T-helper 22 cell (primary cell): ENCODE measurements at places on chromosomes 11 and 22.

GRCh38 chr11:93543292-93543977, at the start of gene SMCO4:
TSS of gene SMCO4 (minus strand) at chr11:93543391. CDS start at chr11:93479189, 64,202 bp downstream.
- peak; percentile 51 for DNase-seq

- DNase-seq = no peak
These were observed 975.5 kb upstream of the CCDC90B start for GRCh38 chr11:84261707-84262106.

DNA sequence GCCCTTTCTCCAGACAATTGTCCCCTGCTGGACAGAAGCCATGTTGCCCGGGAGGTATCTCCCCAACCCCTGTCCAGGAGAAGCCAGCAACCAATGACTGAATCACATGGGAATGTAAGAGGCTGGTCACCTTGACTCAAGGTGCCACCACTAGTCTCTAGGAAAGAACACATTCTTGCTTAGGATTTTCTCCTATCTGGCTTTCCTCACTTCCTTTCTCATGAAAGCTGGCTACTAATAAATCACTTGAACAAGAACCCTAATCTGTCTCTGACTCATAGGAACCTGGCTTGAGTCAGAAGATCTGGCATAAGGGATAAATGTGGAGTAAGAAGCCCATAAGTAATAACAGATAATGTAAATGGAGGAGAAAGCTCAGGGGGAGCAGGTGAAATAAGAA, 101.4 kb upstream of the C11orf87 start:
- DNase-seq = no peak

- no peak for DNase-seq
These were observed 37.5 kb downstream of the TOLLIP start for GRCh38 chr11:1271927-1272326.

GRCh38 chr22:38717244-38717643, 11.5 kb downstream of the GTPBP1 start:
- no peak for DNase-seq

DNA sequence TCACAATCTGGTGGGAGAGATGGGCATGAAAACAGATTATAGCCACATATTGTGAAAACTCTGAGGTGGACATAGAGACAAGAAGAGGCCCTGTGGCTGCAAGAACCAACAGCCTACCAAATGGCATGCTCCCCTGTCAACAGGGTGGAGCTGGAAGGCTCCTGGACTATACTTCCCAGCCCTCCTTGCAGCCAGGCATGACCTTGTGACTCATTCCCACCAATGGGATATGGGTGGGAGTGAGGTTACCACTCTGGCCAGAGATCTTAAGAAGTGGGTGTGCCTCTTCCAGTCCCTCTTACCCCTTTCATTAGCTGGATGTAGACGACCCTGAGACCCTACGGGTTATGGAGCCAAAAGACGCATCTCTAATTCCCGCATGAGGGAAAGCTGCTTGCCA, 126.4 kb upstream of the ZBED5 start:
- DNase-seq = no peak

DNA sequence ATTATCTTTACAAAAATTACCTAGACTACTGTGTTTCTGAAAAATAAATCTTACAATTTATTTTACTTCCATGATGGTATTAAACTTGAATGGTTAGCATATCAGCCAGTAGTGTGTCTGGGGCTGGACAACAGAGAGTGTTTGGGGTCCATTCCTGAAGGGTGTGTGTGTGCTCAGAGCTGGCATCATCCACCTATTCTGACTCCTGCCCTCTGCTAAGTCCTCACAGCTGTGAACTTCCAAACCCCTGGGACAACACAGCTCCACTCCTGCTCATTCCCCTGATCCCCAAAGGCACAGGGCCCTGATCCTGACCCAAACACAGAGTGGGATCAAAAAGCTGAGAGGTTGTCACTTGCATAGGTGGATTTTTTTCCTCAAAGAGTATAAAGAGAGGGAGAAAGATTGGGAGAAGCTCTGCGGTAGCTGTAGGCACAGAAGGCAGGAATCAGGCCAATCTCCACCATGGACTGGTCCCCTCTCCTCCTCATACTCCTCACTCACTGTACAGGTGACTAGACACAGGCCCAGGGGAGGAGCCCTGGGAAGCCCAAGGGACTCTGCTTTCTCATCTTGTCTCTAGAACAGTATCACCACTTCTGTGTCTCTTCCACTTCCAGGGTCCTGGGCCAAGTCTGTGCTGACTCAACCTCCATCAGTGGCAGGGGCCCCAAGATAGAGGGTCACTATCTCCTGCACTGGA, 55.7 kb upstream of the TOP3B start:
- DNase-seq = no peak

DNA sequence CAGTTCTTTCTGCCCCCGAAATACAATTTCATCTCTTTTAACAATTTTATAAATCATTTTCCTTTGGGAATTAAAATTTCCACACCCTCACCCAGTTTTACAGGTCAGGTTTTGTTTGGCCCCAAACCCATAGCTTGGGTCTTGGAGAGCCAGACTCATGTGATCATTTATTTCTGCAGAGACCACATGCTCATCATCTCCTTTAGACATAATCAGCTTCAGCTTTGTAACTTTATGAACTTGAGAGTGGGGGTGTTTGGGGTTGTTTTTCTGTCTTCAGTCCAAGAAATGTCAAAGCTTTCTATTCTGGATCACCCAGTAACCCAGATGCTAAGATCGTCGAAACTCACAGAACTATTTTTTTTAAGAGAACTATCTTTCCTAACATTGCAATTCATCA, 70.9 kb downstream of the DBX1 start:
- no peak for DNase-seq

- no peak for DNase-seq
These were observed 23.3 kb downstream of the P4HA3 start for GRCh38 chr11:74288161-74288560.

- no peak for DNase-seq
These were observed 26.9 kb downstream of the RASD2 start for GRCh38 chr22:35567351-35568141.

DNA sequence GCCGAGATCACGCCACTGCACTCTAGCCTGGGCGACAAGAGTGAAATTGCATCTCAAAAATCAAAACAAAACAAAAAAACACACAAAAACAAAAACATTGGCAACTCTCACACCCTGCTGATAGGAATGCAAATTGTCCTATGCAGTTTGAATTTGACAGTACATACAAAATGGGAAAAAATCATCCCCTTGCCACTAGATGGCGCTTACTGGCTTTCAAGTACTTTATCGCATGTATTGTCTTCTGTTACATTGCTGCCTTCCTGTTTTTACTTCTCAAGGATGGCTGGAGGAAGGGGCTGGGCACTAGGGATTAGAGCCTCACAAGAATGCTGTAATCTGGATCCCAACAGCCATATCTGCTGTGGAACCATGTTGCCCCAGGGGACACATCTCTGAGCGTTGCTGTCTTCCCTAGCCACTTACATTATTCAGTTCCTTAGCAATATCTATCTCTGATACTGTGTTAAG, 59.4 kb upstream of the A4GALT start:
- no peak for DNase-seq

DNA sequence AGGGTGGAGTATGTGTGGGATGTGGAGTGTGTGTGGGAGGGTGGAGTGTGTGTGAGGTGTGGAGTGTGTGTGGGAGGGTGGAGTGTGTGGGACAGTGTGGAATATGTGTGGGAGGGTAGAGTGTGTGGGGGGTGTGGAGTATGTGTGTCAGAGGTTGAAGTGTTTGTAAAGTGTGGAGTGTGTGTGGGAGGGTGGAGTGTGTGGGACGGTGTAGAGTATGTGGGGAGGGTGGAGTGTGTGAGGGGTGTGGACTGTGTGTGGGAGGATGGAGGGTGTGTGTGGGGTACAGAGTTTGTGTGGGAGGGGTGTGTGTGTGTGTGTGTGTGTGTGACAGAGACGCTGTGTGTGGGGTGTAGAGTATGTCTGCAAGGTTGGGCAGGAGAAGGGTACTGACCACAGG, 355.5 kb downstream of the CADM1 start:
- DNase-seq = no peak

DNA sequence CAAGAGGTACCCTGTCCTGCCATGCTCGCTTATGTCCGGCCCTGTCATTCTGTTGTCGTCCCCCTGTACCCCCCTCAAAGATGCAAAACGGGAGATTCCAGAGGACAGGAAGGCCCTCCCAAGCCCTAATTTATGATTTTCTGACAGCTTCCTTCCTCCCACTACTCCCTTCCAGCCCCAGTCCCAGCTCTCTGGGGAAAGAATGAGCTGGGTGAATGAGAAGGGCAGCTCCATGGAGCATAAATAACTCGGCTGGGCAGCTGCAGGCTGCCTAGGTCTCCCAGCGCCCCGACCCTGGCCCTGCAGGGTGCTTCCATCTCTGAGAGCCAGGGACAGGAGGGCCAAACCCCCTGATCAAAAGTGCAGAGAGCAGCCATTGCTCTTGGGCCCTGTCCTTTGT, 3.9 kb upstream of the EMID1 start:
- no peak for DNase-seq

GRCh38 chr11:112221274-112221835, 4.9 kb upstream of the PTS start:
- DNase-seq = no peak

DNA sequence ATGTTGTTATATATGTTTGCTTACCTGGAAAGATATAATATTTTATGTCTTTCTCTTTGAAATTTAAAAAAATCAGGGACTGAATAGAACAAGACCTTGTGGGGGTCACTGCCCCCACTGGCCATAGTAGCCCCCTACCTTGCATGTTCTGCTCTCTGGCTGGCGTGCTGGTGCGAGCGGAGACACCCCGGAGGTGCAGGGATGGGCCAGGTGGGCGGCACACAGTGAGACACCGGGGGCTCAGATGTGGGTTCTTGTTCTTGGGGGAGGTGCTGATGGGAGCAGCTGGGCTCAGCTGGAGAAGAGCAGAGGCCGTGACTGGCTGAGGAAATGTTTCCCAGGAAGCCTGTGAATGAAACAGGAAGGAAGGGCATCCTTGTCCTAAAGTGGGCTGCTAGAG, 20.2 kb downstream of the GAB4 start:
- no peak for DNase-seq

DNA sequence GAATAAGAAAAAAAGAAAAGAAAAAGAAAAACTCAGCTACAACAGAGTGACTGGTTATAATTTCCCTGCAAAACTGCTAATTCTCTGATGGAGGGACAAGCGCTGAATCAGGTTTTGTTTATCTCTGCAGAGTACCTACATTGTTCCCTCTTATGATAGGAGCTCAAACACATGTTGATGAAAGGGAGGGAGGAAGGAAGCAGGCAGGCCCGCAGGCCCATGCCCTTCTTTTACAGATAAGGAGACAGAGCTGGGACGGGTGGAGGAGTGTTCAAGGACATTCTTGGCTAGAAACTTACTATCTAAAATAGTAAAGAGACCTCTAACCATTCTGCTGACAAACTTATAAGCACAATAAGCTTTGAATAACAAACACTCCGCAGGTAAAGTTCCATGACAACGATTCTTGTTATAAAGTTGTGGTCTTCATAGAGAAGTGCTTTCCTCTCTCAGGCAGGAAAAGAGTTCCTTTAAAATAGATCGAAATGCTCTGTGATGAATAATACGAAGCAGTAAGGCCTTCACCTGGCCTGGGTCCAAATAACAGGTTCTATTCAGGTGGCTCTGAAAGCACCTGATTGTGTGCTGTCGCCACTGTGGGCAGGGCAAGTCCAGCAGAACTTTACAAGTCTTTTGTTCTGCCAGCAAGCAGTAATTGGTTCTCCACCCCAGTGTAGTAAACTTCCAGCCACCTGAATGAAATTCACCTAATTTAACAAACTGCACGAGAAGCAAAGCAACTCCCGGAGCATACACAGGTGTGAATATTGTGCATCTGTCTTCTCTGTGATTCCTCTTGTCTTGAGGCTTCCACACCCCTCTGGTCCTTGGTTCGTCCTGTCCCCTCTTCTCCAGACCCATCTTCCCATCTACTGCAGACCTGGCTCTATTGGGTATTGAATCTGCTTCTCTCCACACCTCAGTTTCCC, 15.3 kb upstream of the MICAL2 start:
- no peak for DNase-seq

GRCh38 chr11:67287355-67288197, 1.5 kb upstream of the ANKRD13D start:
- DNase-seq = no peak

DNA sequence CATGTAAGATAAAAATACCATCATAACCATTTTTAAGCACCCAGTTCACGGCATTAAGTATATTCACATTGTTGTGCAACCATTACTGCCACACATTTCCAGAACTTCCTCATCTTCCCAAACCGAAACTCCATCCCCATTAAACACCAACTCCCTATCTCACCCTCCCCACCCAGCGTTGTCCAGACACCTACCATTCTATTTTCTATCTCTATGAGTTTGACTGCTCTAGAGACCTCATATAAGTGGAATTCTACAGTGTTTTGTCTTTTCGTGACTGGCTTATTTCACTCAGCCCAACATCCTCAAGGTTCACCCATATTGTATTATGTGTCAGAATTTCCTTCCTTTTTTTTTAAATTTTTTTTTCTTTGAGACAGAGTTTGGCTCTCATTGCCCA, 45.2 kb downstream of the PPFIA1 start:
- DNase-seq = no peak

DNA sequence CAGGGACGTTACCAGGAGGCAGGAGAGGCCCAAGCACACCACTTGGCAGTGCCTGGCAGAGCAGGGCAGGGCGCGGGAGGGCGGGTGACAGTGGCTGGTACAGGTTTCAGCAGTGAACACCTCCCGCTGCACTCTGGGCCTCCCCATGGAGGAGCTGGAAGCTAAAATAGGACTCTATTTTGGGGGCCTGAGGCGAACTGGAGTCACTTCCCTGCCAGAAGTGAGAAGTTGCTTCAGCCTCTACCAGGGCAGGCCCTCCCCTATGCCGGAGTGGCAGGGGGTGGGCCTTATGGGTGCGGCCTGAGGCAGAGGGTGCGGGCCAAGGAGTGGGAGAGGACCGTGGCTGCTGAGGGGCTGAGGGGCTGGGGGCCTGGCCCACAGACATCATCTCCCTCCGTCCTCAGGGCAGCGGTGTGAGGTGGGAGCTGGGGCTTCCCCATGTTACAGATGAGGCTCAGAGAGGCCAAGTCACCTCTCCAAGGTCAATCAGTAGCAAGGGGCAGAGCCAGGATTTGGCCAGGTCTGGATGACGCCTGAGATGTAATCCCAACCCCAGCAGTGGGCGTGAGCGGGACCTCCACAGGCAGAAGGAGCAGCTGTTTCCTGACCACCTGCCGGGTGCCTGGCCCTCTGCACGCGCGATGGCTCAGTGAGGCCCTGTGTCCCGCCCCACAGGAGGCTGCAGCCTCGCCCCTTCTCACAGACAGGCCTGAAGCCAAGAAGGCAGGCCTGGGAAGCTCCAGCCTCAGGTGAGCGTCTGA, 39.3 kb downstream of the KCNJ4 start:
- no peak for DNase-seq

GRCh38 chr11:33018840-33019239, 3.2 kb downstream of the DEPDC7 start:
- DNase-seq = no peak

DNA sequence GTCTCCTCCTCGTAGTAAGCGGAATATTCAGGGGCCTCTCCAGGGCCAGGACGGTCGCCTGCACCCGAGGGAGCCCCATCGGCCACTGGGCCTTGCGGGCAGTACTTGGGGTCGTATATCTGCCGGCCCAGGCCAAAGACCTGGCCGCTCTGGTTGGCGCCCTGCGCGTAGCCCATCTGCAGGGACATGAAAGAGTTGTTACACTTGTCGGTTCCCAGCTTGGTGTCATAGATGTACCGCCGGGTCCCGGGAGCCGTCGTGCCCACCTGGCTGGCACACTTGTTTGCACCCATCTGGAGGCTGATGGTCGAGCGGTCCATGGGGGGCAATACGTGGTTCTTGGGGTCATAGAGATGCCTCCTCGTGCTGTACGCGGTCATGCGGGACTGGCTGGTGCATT, 19.4 kb upstream of the SPATA19 start:
- DNase-seq = no peak

GRCh38 chr11:129302386-129303101, 73.1 kb upstream of the BARX2 start:
- no peak for DNase-seq
